Muscle of arm (tissue), 14 donors: ENCODE measurements at places on chromosomes 6 and 20. TPM values are rescaled to one million over a fixed set of nuclear protein-coding genes. Genes with fewer than 3 reads are reported as not detected.

PDE7B gene
- polyA plus RNA-seq: 9.3 TPM

RRAGD gene
- polyA plus RNA-seq: 30.0 TPM

FKBP1C gene
- 0.48 TPM for polyA plus RNA-seq

- no peak for DNase-seq
Measured at GRCh38 chr6:1758076-1758679, 148.5 kb downstream of the FOXC1 start.

DNA sequence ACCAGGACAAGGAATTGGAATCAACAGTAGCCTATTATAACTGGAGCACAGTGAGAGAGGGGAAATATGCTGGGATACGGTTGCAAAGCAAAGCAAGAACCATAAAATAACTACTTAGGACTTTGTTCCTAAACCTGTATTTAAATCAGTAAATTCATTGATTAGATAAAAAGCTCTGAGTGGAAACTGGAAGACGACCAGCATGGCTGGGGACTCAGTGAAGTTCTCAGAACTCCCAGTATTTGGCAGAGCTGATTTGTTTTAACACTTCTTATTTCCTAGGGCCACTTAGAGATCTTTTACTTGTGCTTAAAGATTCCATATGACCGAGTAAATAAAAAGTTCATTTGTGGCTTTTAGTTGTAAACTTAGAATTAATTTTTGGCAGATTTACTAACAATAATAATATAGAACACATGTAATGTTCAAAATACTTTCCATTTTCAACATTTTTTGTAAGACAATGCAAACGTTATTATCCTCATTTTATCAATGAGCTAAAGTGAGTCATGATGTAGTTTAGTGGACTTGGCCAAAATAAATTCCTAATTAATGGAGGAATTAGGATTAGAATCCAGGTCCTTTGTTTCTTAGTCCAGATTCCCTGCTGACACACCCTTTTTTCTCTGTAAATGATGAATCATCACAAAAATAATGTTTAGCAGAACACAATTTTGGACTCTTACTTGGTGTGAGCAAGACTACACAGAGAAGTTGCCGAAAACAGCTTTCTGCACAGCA lies 392.9 kb downstream of the GJA1 start:
- no peak for DNase-seq
